ENCODE measurements at places on chromosomes 5 and 9.

DNA sequence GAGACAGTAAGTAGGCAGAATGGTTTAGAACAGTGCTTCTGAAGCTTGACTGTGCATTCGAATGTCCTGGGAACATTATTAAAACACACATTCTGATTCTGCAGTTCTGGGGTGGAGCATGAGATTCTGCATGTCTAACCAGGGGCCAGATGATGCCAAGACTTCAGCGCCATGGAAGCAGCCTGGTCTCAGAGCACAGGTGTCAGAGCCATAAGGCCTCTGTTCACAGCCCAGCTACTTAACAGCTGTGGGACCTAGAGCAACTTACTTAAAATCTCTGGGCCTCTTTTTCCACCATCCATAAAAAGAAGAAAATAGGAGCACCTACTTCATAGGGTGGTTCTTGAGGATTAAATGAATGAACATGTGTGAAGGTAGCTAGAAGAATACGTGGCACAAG is 84.0 kb downstream of the GNAQ start:
- DNase-seq, result no peak

GRCh38 chr5:160105686-160106360 is 13.4 kb downstream of the PWWP2A start:
- DNase-seq, result no peak

DNA sequence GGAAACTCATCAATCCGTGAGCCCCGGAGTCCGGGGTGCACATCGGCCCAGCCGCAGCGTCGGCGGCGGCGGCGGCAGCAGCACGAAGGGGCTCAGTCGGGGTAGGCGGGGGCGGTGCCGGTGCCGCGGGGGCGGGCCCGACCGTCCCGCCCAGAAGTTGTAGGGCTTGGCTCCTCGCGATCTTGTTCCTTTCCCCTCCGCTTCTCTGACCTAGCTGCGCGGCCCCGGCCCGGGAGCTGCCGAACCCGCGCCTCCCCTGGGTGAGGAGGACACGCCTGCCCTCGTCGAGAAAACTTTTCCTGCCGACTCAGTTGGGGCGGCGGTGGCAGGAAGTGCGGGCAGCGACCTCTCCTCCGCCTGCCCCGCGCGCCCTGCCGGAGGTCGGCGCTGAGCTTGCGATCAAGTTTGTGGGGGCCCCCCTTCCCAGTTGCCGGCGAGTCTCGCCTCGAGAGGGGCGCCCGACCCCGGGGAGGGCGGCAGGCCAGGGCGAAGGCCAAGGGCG is at the start of gene MAN2A1:
TSS of gene MAN2A1 (plus strand) at position 188 of the 502 bp plus-strand sequence. CDS start 491 bp downstream, outside the sequence.
- peak; percentile 10 for DNase-seq

- no peak for DNase-seq
These were observed 75.9 kb downstream of the TENT4A start for GRCh38 chr5:6788956-6789649.

DNA sequence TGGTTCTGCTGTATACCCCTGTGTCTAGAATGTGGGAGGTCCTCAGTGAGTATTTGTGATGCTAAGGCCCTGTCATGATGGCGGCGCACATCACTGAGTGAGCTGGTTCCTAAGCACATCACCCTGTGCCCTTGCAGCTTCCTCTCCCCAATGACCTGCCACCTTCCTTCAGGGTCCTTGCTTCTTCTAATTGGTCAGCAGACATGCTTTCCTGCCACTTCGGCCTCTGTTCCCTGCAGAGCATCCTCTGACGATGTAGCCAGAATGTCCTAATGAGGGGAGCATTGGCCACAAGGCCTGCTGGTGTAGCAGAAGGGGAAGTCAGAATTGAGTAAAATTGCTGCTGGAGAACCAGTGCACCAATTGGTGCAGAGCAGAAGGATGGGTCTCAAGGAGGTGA is 31.1 kb upstream of the ANGPTL2 start:
- no peak for DNase-seq

DNA sequence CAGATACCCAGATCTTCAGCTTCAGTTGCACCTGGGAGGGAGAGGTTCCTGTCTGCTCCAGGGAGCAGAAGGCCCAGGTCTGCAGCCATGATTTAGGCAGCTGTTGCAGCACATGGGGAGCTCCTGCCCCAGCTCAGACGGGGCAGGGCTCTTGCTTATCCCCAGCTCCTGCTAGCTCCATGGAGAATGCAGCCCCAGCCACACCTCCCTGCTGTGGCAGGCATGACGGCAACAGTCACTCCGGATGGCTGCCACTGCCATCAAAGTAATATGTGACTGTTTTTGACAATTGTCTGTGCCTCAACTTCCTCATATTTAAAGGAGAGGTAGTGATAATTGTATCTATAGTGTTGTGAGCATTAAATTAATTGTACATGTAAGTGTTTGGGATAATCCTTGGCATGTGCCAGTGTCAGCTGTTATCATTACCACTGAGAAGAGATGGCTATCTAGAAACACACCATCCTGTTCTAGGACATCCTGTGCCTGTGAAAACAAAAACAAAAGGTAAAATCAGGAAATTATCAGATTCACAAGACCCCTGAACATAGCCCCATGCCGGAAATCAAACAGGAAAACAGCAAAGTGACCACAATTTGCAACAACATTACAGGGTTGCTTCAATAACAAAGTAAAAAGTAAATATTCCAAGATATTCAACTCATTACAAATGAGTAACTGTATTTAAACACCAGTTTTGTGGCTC is 1048.8 kb upstream of the ACO1 start:
- no peak for DNase-seq

DNA sequence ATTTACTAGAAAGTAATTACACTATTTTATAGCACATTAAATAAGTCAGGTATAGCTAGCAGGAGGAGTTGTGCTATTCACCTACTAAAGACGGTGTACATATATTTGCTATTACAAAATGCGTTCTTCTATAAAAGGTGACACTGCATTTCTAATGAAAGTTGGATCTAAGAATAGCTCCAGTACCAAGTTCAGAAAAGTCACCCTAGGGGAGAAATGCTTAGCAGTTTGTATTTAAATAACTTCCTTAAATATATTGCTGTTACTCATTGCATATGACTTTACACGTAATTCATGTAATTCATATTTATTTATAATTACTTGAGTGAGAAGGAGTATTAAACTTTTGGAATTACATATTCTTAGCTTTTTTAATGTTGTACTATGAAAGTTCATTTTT is 7.0 kb upstream of the SUB1 start:
- no peak for DNase-seq

DNA sequence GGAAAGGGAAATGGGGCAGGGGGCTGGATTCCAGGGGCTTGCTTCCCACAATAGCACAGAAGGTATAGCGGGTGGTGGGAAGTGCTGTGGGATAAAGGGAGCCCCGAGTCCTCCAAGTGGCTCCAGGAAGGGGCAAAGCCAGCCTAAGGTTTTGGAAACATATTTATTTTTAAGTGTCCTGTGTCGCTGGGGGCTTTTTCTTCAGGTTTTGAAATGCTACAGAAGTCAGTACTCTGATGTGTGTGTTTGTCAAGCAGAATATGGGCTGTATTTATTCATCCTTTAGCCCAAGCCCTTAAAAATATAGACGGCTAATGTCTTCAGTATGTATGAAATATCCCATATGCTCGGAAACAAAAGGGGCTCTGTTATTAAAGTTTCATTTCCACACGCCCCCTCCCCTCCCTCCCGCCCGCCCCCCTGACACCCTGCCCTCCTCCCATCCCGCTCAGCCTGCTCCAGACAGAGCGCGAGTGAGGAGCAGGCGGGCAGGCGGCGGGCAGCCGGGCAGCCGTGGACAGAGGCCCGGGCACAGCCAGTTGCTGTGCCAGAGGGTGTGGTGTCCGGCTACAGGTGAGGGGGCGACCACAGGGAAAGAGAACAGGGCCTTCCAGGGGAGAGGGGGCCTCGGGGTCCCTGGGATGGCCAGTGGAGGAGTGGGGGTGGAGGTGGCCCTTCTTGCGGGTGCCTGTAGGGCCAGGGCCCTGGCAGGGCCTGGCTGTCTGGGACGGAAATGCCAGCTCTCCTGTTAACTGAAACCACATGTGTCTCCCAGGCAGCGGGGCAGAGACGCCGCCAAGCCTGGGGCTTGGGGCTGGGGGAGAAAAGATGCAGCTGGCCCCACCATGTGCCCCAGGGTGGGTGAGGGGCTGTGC is 39.6 kb upstream of the SYNPO start:
- no peak for DNase-seq

DNA sequence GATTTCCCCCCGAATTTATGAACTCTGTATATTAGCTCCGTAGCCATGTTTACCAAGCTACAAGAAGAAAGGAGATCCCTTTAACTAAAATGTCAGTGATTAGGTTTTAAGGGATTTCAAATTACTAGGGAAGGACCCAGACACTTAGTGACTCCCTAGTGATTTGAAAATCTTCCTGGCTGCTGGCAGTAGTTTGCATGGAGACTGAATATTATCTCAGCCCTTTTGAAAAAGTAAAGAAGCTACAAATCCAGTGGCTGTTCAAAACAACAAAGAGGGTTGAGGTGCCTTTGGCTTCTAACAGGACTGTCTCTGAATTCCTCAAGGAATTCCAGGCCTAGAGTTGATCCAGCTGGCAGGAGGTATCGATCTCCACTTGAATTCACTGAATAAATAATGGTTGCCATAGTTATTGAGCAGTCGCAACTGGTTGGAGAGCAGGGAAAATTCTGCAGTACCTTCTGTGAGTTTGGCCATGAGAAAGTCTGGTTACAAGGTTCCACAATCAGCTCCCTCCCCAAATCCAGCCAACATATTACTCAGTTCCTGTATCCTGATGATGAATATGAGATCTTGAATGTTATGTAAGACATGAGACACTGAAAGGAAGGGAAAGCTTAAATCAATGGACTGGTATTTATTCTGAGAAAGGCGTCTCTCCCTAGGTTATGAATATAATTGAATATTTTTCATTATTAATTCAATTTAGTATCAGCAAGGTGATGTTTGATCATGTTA is 37.7 kb downstream of the NR4A3 start:
- DNase-seq, result no peak

DNA sequence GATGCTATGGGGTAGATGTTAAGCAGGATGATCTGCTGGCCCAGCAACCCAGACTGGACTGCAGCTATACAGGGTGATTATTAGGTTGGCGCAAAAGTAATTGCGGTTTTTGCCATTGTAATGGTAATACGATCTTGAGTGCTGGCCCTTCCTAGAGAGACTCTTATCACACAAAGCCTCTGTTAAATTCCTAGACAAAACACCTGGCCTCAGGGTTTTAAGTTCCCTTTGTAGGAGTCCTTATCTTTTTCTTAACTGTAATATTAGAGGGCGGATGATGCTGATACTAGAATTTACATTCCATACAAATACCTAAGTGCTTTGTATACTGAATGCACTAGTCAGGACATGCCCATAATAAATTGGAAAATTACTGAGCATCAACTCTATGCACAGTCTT is 222.2 kb downstream of the NDUFS4 start:
- DNase-seq, result no peak

DNA sequence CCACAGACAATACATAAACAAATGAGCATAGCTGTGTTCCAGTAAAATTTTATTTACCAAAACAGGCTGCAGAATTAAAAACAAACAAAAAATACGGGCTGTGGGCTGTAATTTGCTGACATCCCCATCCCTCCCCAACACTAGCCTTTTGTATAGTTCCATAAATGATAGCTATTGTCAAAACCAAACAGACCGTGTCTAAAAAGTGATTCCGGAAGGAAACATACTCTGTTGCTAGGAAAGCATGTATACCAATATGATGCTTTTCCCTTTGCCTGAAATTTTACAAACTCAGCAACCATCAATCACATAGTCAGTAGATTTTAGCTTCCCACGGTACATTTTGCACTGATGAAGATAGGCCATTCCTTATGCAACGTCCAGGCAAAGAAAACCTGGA is 80.0 kb downstream of the TMEM215 start:
- no peak for DNase-seq

GRCh38 chr9:125189011-125189360 is 617 bp downstream of the PPP6C start:
- DNase-seq, result no peak

DNA sequence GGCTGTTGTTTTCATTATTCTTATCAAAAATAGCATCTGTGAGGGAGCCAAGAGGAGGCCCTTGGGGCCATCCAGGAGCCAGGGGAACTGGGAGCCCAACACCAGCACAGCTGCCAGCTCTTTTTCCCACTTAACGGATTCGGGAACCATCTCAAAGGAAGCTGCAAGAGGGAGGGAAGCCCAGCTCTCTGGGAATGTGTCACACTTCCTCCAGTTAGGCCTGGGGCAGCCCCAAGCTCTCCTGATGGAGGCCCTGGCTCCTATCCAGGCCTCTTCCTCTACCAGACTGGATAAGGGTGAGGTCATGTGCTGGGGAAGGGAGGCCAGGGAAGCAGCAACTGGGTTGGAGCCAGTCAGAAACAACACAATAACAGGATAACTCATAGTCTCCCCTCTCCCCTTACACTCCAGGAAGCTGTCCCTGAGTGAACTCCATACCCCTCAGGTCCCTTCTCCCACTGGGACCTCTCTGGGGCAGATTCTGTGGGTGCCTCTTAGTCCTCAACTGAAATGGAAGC is 12.7 kb downstream of the CSF2 start:
- no peak for DNase-seq

DNA sequence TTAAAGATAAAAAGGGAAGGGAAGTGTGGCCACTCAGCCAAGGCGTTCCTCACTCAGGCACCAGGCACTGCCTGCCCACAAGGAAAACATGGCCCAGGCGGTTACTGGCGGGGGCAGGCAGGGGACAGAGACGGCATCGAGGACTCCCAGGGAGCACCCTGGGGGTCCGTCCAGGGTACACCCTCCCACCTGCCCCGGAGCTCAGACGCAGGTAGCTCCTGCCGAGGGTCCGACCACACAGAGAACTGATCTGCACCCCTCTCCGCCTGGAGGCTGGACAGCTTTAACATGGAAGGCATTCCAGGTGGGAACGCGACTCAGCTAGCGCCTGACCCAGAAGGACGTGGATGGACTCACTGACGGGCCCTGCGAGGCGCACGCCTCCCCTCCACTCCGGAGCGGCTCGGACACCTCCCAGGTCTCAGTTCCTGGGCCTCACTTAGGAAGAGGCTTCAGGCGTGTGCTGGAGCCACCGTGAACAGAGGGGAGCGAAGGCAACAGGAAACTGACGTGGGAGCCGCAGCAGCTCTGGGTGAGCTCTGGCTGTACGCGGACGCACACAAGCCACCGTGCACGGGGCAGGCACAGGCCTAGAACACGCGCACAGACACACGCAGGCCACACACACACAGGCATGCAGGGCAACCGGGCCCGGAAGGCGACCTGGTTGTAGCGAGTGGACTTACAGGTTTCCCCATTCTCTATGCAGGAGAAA is 47.5 kb downstream of the NKD2 start:
- DNase-seq, result no peak

DNA sequence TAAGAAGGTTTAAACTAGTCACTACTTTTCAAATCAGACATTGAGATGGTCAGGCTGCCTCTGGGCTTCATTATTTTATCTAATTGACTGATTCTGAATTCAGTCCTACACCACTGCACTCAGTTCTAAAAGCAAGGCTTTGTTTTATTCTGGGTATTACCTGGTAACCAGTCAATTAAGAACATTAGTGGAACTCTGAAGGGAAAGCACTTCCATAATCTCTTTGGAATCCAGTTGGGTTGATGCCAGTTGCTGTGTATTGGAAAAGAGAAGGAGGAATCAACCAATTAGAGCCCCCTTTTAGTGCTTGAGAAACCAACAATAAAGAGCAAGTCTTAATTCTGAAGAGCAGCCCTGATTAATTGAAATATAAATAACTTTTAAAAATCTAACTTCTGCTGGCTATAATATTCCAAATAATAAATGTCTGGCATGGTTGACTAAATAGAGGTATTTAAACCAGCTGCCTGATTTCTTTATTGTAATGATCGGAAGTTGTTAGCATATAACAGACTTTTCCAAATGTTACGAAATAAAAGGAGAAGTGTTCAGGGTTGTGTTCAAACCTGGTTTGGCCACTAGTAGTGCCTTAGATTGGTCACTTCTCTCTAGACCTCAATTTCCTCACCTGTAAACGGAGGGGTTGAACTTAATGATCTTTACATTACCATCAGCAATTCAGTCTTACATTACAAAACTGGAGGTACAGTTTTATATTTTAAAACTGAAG is 32.0 kb downstream of the CPEB4 start:
- no peak for DNase-seq
